ENCODE measurements at places on chromosomes 1 and 21. TPM values are rescaled to one million over a fixed set of nuclear protein-coding genes. Genes with fewer than 3 reads are reported as not detected.

- no peak for DNase-seq
These were observed 15.6 kb downstream of the CSDE1 start for GRCh38 chr1:114741963-114742746.

DNA sequence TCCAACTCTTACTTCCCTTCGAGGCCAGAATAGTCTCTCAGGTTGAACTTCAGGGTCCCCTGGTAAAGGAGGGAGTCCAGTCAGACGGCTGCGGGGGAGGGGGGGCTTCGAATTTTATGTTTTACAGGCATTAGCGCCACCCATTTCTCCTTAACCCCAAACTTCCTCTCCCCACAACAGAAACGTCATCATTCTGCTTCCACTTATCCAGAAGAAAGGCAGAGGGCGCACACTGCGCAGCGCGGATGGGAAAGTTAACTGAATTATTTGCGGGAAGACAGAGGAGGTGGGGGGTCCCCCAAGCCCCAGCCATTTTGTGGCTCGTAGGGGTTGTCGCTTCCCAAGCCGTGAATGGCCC, 529 bp upstream of the PRMT2 start:
- DNase-seq = no peak

Gene GPR52
- polyA plus RNA-seq = 0.31 TPM

Gene LCE1C
- polyA plus RNA-seq = not detected

GRCh38 chr1:2812939-2813653, 11.6 kb upstream of the TTC34 start:
- DNase-seq = no peak

- DNase-seq = no peak
These were observed 42.4 kb downstream of the MEF2D start for GRCh38 chr1:156458181-156458503.

Gene TGFB2
- not detected for polyA plus RNA-seq

DNA sequence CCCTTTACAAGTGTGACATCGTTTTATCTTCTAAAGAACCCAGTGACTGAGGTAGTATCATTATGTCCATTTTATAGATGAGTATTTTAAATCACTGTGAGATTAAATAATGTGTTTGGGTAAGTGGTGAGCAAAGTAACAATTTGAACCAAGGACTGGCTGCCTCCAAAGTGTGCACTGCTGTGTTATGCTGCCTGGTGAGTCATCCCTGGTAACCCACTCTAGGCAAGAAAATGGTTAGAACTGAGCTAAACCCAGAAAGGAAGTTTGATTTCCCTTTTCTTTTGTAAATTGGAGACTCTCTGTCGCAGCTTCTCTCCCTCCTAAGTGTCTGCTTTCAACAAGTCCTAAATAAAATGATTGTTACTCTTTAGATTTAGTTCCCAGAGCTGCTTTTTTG, 342.8 kb upstream of the KAZN start:
- DNase-seq = no peak

DNA sequence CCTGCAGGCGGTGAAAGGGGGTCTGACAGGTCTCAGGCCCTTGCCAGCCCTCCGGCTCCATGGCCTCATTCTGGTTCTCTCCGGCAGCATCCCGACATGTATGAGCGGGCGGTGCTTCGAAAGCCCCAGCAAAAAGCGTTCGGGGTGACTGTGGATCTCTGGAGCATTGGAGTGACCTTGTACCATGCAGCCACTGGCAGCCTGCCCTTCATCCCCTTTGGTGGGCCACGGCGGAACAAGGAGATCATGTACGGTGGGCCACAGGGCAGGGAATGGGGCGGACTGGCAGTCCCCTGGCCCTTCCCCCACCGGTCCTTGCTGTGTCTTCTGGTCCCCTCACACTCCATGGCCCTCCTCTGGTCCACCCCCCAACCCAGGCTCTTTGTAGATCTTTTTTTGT, 6.3 kb downstream of the IKBKE start:
- DNase-seq = no peak

- DNase-seq = no peak
These were observed 16.7 kb downstream of the PKP1 start for GRCh38 chr1:201299968-201300367.

Gene CACHD1
- polyA plus RNA-seq = not detected

GRCh38 chr1:245153081-245153551, 1.7 kb upstream of the KIF26B start:
- peak; percentile 72 for DNase-seq
